ENCODE measurements at places on chromosomes 1 and 21. TPM values are rescaled to one million over a fixed set of nuclear protein-coding genes. Genes with fewer than 3 reads are reported as not detected.

Gene LAPTM5
- polyA plus RNA-seq = 18.0 TPM

DNA sequence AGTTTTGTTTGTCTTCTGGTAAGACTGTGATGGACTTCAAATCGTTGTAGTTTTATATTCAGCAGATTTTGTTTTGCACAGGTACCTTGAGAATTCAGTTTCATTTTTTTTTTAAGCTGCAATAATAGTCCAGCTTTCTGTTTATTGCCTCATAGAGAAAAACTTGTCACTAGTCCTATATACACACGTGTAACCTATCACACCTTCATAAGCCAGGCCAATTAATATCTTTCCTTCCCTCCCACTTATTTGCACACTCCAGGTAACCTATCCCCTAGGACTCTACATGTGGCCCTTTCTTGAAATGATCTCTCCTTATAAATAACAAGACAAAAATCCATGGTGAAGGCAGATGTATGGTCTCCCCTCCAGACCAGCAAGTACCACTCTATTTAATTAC, 62.4 kb downstream of the SLC22A15 start:
- H3K27me3 ChIP-seq = no peaks in the 10 kb centered on the region
- H3K4me3 ChIP-seq = no peak overlapping the region
- no peak overlapping the region for H3K27ac ChIP-seq
- H3K4me1 ChIP-seq = no peaks in the 10 kb centered on the region
- no peak for DNase-seq
- peaks cover 8% of the 10 kb centered on the region for H3K36me3 ChIP-seq

Gene FCRL3
- polyA plus RNA-seq = 0.03 TPM

- no peaks in the 10 kb centered on the region for H3K27me3 ChIP-seq
- H3K27ac ChIP-seq = no peak overlapping the region
- no peak overlapping the region for H3K4me3 ChIP-seq
- DNase-seq = no peak
Observed at GRCh38 chr1:230784163-230784562, 37.0 kb downstream of the CAPN9 start.

All from aorta (tissue), 5 donors.